SJCRH30 (cell line): ENCODE measurements at places on chromosomes 16 and 17. TPM values are rescaled to one million over a fixed set of nuclear protein-coding genes. Genes with fewer than 3 reads are reported as not detected.

- no peaks in the 10 kb centered on the region for H3K4me1 ChIP-seq
- no peak overlapping the region for H3K27ac ChIP-seq
- DNase-seq = no peak
- no peak overlapping the region for H3K4me3 ChIP-seq
- H3K36me3 ChIP-seq = no peaks in the 10 kb centered on the region
- H3K27me3 ChIP-seq = peaks cover 5% of the 10 kb centered on the region
Measured at GRCh38 chr16:51388516-51388951, 237.5 kb upstream of the SALL1 start.

- H3K4me1 ChIP-seq = no peaks in the 10 kb centered on the region; the same call in 1 of the 2 replicates
- H3K27me3 ChIP-seq = no peaks in the 10 kb centered on the region
- no peak overlapping the region for H3K27ac ChIP-seq
- H3K4me3 ChIP-seq = no peak overlapping the region
- DNase-seq = no peak
- H3K36me3 ChIP-seq = no peaks in the 10 kb centered on the region
Measured at GRCh38 chr16:20612551-20613480, 36.6 kb upstream of the ACSM2B start.

GP1BA gene
- total RNA-seq = not detected in 2 replicates

MRM1 gene
- total RNA-seq = 5.1 and 6.0 TPM in 2 replicates

DHRS7C gene
- total RNA-seq = not detected in 2 replicates

CES4A gene
- not detected in 2 replicates for total RNA-seq

DNA sequence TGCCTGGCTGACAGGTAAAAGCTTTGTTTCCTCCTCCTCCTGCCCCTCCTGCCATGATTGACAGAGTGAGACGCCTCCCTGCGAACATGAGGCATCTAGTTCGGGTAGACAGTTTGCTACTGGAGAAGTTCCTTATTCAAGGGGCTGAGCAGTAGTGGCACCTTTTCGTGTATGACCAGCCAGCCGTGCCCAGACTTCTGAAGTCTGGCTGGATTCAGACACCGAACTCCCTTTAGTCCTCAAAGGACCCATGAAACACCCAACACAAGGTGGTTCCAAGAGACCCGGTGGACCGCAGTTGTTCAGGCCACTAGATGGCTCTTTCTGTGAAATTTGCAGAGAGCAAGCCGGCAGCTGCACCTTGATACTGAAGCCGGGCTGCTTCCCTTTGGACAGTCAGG lies 192.8 kb downstream of the XYLT1 start:
- no peak for DNase-seq
- H3K4me1 ChIP-seq = no peaks in the 10 kb centered on the region
- H3K36me3 ChIP-seq = no peaks in the 10 kb centered on the region
- no peaks in the 10 kb centered on the region for H3K27me3 ChIP-seq
- no peak overlapping the region for H3K4me3 ChIP-seq
